Fibroblast of upper back skin (primary cell): ENCODE measurements at places on chromosomes 7 and 10.

GRCh38 chr7:28297801-28298459 lies 114.4 kb upstream of the CREB5 start:
- DNase-seq = no peak

DNA sequence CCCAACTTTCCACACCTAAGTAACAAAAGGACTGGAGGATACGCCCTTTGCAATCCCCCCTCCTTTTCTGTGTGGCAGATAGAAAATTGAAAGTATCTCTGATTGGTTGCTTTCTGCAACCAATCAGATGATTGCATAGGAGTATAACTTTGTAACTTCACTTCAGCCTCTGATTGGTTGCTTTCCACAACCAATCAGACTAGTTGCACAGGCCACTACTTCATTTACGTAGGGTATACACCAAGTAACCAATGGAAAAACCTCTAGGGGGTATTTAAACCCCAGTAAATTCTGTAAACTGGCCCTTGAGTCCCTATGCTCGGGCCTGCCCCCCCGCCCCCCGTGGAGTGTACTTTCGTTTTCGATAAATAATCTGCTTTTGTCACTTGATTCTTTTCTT lies 1080.4 kb downstream of the CNTNAP2 start:
- no peak for DNase-seq

DNA sequence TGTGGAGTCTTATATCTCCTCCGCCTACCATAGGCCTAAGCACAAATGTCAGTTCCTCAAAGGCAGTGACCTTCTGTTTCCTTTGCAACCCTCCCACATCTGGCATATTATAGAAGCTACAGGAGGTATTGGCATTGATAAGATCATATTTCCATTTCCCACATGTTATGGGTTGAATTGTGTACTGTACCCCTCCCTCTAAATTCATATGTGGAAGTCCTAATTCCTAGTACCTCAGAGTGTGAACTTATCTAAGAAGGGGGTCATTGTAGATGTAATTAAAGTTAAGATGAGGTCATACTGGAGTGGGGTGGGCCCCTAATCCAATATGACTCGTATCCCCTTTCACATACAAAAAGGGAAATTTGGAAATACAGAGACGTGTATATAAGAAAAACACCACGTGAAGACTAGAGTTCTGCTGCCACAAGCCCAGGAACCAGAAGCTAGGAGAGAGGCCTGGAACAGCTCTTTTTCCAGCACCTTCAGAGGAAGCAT lies 6.1 kb upstream of the LAMB4 start:
- DNase-seq = no peak

DNA sequence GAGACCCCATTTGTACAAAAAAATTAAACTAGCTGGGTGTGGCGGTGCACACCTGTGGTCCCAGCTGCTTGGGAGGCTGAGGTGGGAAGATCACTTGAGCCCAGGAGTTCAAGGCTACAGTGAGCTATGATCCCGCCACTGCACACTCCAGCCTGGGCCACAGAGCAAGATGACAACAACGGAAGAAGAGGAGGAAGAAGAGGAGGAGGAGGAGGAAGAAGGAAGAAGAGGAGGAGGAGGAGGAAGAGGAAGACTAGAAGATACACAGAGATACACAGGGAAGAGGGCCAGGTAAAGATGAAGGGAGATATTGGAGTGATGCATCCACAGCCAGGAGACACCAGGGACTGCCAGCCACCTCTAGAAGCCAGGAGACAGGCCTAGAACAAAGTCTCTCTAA lies 75.7 kb upstream of the PTER start:
- no peak for DNase-seq

- no peak for DNase-seq
Measured at GRCh38 chr10:46234026-46234425, 52.8 kb upstream of the ANTXRL start.

GRCh38 chr10:31677195-31678138 lies 251.2 kb downstream of the ARHGAP12 start:
- no peak for DNase-seq

- DNase-seq = no peak
Measured at GRCh38 chr7:120417244-120417979, 144.4 kb downstream of the KCND2 start.

GRCh38 chr7:156896388-156897022 lies 3.5 kb upstream of the LMBR1 start:
- no peak for DNase-seq

- DNase-seq = no peak
Measured at GRCh38 chr10:79158402-79159097, 89.8 kb downstream of the ZMIZ1 start.

- peak; percentile 56 for DNase-seq
Measured at GRCh38 chr7:30920584-30921539, 9.2 kb downstream of the AQP1 start.

GRCh38 chr7:51085034-51085692 lies 231.4 kb downstream of the COBL start:
- no peak for DNase-seq

DNA sequence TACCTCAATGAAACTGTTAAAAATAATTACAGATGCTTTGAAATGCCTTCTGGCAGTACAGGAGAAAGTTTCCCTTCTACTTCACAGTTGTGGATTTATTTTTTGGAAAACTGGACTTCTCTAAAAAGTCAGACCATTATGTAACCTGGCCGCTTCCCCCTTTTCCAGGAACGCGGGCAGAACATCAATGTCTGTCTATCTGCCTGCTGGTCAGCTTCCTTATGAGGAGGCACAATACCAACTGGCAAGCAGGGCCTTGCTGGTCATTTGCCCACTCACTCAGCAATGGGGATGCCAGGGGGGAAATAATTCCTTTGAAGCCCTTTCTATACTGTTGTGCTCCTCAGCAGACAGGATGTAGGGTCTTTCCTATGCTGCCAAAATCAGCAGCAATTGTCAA lies 22.5 kb upstream of the ADRB1 start:
- DNase-seq = no peak

DNA sequence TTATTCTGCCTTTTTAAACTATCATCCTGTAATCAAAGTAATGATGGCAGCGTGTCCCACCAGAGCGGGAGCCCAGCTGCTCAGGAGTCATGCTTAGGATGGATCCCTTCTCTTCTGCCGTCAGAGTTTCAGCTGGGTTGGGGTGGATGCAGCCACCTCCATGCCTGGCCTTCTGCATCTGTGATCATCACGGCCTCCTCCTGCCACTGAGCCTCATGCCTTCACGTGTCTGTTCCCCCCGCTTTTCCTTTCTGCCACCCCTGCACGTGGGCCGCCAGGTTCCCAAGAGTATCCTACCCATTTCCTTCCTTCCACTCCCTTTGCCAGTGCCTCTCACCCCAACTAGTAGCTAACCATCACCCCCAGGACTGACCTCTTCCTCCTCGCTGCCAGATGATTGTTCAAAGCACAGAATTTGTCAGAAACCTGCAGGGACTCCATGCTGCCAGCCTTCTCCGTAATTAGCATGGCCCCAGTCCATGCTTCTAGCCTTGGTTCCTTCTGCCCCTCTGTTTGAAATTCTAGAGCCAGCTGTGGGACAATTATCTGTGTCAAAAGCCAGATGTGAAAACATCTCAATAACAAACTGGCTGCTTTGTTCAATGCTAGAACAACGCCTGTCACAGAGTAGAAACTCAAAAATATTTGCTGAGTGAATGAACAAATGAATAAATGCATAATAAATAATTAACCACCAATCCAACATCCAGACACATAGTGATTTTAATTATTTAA lies 151.7 kb downstream of the EGFR start:
- DNase-seq = no peak
